ENCODE measurements at places on chromosomes 6 and 20.

DNA sequence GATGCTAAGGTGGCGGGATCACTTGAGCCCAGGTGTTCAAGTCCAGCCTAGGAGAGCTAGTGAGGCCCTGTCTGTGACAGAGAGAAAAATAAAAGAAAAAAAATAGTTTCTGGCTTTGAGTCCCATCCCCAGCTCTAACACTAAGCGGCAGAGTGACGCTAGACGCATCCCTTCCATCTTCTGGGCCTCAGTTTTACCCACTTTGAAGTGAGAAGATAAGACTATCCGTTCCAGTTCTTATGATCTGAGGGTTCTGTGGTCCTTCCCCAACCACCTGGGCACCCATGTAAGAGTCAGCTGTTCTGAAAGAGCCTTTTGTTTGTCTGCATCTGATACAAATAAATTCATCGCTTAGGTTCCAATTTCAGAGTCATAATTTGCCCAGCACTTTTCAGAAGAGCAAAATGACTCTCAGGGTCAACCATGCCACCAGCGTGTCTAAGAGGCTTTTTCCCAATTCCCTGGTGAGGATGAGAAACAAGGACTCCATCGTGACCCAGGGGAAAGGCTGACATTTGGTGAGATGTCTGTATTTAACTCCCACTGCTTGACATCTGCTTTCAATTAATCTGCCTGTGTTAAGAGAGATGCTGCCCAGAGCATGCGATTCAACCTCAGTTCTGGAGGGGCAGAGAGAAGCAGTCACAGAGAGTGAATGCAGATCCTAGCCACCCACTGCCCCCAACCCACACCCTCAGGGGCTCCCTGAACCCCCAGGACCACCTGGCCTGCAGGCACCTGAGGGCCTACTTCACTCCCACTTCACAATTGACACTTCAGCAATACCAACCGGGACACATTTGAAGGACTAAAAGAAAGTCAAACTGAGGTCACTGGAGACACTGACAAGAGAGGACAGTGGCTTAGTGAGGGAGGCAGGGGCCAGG is 131.6 kb upstream of the TOP1 start:
- DNase-seq: no peak

DNA sequence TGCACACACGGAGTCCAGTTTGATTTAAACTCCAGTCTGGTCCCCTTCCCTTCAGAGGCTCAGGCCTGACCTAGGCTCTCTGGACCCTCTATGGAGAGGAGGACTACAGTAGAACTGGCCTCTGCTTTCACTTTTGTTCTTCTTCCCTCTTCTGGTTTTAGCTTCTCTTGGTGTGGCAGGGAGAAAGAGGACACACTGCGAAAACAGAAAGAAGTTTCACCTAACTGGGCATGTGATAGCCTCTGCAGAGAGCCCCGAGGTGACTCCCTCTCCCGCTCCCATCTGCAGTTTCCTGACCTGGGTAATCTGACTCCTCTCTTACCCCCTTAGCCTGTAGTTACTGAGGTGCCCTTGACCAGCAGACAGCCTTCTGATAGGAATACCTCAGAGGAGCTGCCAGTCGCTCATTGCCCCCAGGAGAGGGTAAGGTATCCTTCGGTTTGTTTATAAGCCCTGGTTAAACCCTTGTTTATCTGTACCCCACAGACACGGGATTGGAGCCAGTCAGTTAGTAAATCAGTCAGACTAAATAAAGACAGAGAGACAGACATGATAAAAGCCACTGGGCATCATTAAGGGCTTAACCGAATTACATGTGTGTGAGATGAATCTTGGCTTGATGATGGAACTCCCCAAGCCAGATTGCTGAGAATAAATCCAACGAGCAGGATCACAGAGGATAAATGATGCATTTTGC is 12.0 kb upstream of the DTNBP1 start:
- no peak for DNase-seq

GRCh38 chr6:7152462-7152861 is 44.7 kb downstream of the RREB1 start:
- no peak for DNase-seq

DNA sequence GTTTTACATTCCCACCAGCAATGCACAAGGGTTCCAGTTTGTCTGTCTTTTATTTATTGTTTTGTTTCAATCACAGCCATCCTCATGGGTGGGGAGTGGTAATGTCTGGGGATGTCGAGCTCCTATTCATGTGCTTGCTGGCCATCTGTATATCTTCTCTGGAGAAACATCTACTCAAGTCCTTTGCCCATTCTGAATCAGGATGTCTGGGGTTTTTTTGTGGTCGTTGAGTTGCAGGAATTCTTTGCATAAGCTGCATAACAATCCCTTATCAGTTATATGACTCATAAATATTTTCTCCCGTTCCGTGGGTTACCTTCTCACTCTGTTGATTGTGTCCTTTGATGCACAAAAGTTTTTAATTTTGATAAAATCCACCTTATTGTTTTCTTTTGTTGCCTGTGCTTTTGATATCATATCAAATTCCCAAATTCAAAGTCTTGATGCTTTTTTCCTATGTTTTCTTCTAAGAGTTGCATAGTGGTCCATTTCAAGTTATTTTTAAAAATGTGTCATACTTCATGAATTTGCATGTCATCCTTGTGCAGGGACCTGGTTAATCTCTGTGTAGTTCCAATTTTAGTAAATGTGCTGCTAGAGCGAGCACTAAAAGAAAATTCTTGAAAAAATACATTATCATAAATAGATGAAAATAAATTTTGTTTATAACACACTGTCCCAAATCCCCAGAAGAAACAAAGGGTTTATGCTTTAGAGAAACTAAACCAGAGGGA is 54.9 kb upstream of the PDE10A start:
- no peak for DNase-seq

- DNase-seq: no peak
Measured at GRCh38 chr6:25089442-25089841, 153.7 kb upstream of the RIPOR2 start.

DNA sequence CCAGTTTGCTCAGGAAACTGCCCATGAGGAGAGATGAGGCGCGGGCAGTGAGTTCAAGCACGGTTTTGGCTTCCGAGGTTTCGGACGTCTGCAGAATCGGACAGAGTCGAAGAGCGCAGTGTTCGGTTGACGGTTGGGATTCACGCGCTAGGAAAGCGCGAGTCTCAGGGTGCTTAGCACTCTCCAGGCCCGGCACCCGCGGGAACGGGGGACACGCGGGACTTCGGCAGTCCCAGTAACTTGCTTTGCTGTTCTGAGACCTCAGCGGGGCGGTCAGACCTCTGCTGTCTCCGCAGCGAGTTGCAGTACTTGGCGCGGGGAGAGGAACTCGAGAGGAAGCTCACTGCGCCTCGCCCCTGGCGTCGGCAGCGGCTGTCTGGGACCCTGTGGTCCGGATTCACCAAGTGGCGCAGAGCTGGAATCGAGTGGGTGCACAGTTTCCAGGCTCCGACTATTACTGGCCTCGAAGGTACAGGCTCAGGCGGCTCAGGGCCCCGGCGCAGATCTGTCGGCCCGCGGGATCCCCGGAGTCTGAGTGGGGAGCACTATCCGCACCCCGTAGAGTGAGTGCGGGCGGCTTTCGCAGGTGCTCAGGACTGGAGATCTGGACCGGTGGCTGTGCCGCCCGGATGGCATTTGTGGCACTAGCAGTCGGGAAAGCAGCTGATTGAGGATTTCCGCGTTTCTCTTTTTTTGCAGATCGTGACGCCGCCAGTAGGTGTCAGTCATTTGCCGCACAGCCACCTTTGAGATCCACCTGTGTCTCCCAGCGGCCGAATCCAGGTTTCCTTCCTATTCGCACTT is at the start of gene POM121L2:
POM121L2 (minus strand) TSS at position 128 of the 804 bp plus-strand sequence; CDS start at position 25, 103 bp downstream.
- DNase-seq: peak; percentile 24

- no peak for DNase-seq
Measured at GRCh38 chr6:7176208-7176607, 68.4 kb downstream of the RREB1 start.

GRCh38 chr20:12395353-12395752 is 477.7 kb downstream of the BTBD3 start:
- no peak for DNase-seq

DNA sequence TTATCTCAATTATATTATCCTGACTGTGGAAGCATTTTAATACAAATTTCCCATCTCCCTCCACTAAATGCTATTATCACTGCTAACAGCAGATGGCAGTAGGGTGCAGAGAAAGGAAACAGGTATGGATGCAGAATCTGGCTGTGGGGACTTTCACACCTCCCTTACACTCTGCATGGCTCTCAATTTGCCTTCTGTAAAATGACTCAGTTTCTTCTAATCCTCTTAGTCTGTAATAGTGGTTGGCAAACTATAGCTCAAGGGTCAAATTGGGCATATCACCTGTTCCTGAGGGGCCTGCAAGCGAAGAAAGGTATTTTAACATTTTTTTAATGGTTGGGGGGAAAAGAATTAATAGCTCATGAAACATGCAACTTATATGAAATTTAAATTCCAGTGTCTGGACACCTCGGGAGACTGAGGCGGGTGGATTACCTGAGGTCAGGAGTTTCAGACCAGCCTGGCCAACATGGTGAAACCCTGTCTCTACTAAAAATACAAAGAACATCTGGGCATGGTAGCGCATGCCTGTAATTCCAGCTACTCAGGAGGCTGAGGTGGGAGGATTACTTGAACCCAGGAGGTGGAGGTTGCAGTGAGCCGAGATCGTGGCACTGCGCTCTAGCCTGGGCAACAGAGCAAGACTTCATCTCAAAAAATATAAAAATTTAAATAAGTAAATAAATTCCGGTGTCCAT is 83.5 kb downstream of the ZMYND8 start:
- peak; percentile 40 for DNase-seq

GRCh38 chr6:130503146-130503545 is 137.3 kb downstream of the TMEM200A start:
- DNase-seq: no peak

DNA sequence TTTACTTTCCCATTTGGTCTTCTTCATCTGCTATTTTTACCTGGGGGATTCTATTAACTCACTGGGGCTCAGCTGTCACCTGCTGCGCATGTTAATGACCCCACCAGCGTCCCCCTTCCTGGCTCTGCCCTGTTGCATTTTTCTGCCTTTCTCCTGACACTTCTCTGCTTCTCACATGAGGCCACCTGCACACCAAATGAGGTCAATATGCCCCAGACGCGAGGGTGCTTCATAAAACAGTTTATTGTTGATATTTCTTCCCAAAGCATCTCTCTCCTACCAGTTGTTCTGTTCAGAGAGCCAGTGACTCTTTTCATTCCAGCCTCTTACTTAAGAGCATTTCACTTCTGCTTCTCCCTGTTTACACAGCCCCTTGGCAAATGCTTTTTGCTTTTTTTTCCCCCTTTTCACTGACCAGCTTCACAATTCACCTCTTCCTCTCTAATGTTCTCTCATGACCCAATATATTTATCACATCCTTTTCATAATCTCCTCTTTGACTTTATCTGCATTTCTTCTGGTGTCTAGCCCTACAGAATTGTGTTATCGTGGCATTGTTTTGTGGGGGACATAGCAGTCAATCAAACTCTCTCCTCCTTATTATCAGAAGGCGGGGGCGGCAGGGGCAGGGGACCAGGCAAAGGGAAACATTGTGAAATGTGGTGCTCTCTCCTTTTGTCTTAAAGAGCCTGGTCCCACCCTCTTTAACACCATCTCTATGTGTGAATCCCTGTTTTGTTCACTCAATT is 545.8 kb upstream of the CITED2 start:
- DNase-seq: no peak

- peak; percentile 23 for DNase-seq
Measured at GRCh38 chr6:31197559-31198305, 27.2 kb upstream of the POU5F1 start.

GRCh38 chr6:39029156-39030011 is 19.2 kb upstream of the GLP1R start:
- DNase-seq: no peak

- no peak for DNase-seq
Measured at GRCh38 chr20:48897305-48898010, 24.1 kb upstream of the ARFGEF2 start.

DNA sequence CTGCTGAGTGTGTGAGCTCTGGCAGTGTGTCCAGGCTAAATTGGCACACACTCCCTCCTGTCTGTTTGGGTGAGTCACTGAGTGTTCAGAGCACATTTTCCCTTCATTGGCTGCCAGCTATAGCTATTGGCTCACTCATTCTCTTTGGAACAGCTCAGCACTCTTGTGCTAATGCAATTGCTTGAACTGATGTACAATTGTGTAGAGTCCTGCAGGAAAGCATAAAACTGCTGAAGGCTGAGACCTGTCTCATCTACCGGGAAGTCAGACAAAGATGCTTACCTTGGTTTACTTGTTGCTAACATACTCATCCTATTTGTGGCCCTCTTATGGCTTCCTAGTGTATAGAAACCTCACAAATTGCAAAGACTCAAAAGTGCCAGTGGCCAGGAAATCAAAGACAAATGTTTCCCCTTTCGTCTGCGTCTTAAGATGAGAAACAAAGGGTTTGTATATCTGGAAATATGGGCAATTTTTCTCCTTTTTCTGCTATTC is 351.0 kb downstream of the BCKDHB start:
- no peak for DNase-seq

DNA sequence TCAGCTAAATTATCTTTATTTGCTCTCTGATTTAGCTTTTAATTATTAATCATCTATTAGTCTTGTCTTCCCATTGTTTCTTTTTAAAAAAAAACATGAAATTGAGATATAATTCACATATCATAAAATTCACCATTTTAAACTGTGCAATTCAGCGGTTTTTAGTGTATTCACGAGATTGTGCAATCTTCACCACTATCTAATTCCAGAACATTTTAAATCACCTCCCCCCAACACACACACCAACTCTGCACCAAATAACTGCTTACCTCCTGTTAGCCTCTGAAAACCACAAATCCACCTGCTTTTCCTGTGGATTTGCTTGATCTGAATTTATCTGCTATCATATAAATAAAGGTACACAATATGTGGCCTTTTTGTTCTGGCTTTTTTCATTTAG is 8.8 kb upstream of the ABRACL start:
- DNase-seq: no peak

DNA sequence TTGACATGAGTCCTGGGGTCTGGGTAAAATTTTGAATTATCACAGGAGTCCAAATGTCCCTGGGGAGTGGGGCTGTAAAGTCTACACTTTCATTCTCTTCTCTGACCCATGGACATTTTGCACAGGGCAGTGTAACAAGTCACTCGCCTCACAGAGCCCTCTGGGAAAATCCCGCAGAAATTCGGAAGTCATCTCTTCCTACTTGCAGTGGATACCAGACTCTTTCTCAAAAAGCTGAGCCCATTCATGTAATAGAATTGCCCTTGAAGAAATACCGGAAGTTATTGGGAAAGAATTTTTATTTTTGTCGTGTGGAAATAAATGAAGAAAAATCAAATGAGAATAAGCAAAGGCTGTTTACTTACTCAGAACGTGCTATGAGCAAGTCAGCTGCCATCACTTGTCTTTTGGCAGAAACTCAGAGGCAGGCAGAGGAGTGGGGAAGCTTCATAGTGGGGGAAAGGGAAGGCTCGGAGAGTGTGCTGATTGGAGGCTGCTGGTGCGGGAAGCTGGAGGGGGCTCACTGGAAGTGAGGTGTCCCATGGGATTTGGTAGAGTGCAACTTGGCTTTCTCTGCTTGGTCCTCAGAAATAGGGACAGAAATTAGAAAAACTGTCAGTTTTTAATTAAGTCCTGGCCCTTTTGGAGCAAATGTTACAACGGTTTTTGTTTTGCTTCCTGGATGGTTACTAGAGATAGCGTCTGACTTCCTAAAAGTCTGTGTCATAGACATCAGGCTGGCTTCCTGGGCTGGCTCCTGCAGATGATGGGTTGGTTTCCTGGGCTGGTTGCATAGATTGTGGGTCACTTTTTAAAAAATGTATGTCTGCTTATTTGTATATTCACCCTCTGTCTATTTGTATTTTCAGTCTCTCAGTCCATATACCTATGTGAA is 79.8 kb upstream of the EEF1E1 start:
- no peak for DNase-seq

Measured in NCI-H1417 treated with DMSO at 0.1 percent for 48 hours (cell line).